Muscle of back (tissue), 13 donors: ENCODE measurements at places on chromosomes 5 and 9.

GRCh38 chr5:39716532-39717028, 291.8 kb upstream of the DAB2 start:
- peak; percentile 32 for DNase-seq

GRCh38 chr9:14530841-14531240, 162.4 kb downstream of the ZDHHC21 start:
- no peak for DNase-seq

DNA sequence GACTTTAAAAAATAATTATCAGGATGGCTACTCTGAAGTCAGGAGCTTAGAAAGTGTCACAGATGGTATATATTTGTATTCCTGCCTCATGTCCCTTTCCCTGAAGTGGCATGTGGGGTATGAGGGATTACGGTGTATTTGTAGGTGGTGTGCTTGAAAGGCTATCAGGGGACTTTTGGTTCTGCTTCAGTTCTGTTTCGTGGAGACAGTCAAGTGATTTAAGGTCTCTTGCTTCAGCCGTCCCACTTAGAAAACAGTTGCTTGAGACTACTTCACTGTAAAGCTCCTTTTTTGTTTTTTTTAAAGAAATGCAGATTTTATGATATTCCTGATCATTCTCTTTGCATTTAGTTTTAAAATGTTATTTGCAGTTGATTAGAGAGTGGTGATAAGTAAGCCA, 18.3 kb downstream of the PARP8 start:
- DNase-seq, result no peak

DNA sequence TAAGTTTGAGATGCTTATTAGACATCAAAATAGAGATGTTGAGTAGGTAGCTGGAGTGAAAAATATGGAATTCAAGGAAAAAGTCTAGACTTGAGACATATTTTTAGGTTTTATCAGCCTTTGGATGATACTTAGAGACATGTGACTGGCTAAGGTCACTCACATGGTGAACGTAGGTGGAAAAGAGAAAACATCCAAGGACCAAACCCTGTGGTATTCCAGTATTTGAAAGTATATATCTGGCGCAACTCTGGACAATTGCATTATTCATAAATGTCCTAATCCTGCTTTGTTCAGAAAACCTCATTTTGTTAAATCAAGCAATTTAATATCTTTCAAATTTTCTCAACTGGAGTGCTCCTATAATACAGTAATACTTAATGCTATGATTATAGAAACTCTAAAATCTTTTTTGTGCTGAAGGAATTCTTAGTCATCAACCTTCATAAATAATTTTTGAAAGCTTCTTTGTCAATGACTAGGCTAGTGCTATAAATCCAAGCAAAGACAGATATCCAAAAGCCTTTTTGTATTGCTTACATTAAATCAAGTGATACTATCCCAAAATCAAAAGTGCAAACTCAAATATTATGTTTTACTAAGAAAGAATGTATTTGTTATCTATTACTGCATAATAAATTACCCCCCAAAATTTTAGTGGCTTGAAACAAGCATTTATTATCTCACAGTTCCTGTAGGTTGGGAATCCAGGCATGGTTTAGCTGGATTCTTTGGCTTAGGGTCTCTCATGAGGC, 452.0 kb downstream of the ENC1 start:
- no peak for DNase-seq

DNA sequence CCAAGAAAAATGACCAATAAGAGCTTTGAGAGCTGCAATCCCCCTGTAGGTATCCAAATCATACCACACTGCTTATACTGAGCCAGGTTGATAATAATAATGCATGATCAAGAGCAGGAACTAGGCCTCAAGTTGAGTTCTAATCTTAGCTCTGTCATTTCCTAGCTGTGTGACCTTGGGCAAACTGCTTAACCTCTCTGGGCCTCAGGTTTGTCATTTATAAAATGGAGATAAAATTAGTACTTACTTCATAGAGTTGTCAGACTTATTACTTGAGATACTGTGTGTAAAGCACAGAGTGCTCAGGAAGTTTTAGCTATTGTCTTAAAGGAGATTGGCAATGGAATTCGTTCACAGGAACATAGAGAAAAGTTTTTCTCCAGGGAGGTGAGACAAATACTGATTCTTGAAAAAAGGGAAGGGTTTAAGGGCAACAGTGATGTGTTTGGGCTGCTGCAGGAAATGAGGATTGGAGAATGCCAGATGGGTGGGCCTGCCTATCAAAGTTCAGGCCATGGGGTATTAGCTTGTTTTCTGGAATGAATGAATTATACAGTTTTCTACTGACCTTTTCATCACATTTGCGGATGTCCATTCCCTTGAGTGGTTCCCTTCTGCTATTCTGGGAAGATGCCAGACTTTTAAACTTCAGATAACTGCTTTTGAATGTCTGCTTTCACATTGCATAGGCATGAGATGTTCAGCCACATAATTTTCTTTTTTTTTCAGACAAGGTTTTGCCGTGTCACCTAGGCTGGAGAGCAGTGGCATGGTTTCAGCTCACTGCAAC, 10.2 kb upstream of the ATP6V0E1 start:
- DNase-seq, result no peak

- peak; percentile 94 for DNase-seq
Measured at GRCh38 chr5:109329333-109330237, 80.2 kb downstream of the PJA2 start.

DNA sequence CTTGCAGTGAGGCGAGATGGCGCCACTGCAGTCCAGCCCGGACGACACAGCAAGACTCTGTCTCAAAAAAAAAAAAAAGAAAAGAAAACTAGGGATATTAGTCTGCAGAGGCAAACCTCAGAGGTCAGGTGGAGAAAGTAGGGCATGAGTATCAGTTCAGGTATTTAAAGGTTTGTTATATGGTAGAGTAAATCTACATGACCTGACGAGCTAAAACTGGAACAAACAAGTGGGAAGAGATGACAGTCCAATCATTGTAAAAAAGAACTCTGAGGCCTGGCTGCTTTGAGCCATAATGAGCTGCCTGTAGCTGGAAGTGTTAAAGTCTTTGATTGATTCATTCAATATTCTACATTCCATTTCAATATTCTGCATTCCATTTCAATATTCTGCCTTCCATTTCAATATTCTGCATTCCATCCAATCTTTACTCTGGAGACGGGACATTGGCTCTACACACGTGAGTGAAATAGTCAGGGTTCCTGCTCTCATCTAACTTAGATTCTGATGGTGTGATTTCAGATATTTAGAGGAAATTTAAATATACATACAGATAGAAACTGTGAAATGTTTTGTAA, 28.9 kb upstream of the GRAMD2B start:
- DNase-seq, result no peak

DNA sequence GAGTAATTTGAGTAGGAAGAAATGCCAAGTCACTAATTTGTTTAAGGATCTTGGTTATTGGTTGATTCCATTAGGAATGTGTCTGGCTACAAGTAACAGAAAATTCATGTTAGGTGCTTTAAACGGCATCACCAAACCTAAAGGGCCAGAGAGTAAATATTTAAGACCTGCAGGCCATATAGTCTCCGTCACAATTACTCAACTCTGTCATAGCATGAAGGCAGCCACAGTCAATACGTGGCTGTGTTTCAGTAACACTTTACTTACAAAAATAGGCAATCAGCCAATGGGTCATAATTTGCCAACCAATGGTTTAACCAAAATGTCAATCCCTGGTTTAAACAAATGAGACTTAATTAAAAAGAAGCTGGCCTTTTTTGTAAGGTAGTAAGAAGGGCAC, 98.5 kb downstream of the ARL15 start:
- no peak for DNase-seq

DNA sequence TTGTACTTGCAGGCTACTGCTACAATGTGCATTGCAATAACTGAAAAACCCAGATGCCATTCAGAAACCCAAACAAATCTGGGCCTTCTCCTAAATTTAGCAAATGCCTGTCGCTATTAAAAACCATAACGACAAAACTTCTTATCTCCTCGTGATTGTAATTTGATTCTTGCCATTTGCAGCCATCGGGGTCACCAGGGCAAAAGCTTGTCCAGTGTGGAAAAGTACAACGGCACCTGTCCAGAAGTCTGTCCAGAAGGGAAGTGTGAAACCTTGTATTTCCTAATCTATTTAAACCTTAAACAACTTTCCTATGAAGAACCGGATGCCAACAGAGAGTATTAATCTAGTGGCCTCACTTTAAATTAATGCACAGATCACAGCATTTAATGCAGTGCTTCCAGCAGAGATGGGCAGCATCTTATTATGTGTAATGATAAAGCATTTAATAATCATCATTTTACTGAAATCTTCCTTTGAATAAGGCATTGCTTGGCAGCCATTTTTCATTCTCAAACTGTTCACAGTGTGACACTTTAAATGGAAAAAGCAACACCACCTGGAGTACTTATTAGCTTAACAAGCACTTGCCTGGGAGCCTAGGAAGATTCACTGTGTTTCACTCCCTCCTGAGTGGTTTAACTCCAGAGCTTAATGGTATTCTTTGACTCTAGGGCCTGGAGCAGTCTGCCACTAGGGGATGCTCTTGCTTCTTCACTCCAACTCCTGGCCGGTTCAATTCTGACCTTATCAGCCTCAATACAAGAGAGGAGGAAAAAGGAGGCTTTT, 4.9 kb upstream of the C7 start:
- DNase-seq, result peak; percentile 72

GRCh38 chr5:122295138-122295537, 16.9 kb upstream of the SNCAIP start:
- DNase-seq, result no peak

- DNase-seq, result no peak
Measured at GRCh38 chr5:58629271-58630159, 46.6 kb downstream of the RAB3C start.

DNA sequence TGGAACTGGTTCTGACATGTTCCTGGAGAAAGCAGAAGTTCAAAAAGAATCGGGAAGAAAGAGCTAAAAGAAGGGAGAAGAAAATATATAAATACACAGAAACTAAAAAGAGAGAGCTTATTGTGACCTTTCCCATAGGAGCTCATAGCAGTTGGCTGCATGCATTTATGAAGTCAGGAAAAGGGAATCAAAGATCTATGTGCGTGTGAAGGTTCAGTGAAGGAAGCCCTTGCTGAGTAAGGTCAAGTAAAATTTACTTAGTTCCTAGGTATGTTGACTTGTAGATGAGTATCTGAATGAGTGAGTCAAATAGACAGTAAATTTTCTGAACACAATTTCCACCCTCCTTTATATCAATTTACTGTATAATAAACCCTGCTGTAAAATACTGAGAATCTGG, 632.5 kb downstream of the SLCO4C1 start:
- no peak for DNase-seq

DNA sequence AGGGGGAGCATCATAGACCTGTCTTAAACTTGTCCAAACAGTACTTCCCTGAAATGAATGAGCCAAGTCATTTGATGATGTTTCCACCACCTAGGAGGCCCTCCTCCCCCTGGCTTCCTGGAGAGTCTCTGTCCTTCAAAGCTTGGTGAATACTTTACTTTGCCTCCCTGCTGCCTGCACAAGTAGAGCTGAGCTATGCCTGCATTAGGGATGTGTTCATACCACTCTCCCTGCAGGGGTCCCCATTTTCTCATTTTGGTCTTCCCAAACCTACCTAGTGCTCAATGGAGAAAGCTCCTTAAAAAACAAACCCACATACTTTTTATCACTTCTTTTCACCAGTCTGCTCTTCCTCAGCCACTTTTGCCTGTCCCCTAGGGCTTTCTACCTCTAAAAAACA, 7.7 kb downstream of the CCNI2 start:
- DNase-seq, result no peak

DNA sequence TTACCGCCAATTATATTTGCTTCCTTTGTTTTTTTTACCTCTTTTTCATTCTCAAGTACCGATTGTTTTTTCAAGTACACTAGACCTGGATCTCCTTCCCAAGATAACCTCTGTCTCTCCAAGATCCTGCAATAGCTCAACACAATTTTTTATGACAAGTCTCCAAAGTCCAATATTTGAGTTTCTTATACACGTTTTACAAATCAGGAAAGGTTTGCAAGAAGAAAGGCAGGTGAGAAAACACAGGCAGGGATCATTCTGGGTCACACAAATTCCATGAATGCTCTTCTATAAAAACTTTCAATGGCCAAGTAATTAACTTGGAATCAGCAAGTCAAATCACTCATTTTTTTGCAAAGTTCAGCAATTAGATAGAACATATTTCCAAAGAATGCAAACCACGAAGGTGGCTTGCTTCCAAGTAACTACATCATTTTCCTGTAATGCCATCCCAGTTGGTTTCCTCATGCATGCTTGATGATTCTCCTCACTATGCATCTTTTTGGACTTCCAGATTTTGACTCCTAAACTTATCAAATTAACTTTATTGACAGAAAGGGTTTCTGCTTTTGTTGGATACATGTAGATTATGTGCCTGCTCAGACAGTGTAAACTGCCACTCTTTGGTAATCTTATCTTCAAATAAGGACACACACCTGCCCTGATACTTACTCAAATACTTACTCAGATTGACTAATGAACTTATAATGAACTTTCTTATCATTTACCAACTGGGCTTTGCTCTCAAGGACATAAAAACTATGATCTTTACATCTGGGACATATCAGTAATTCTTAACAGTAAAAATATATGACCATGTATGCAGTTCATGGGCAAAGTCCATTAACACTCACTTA, 24.7 kb upstream of the IFNE start:
- DNase-seq, result peak; percentile 88

DNA sequence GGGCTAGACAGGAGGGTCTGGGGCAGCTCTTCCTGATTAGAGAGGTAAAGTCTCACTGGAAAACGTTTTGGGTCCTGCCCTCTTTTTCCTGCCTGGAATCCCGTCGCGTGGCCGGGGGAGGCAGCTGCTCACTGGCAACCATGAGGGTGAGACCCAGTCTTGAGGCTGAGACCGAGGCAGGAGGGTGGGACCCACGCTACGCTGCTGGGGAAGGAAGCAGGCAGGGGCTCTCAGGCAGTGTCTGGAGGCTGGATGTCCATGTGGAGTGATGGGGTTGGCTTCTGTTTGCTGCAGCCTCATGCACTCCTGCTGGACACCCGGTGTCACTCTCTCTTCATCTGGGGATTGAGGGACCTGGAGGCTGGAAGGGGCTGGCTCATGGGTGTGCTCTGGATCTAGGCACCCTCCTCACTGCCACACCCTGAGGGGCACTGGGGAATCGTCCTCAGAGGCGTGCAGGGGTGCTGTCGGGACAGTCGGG, 11.3 kb upstream of the SLC2A6 start:
- DNase-seq, result no peak

DNA sequence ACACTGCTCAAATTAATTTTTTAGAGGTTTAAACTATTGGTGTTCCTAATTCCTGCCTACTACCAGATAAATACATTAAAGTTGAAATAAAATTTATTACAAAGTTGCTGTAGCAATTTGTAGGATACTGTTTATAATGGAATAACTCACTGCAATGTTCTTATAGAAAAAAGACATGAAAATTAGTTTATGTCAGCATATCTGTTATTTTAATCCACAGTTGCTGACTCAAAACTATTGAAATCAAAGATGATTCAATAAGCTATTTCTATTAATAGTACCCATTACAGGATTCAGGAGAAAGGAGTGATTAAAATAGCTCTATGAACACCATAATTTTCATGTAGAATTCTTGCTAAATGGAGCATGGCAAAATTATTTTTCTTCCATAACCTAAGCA, 764.4 kb upstream of the NUDT12 start:
- no peak for DNase-seq

- DNase-seq, result no peak
Measured at GRCh38 chr5:36778336-36778735, 98.2 kb upstream of the NIPBL start.
